Hypothalamus (tissue), 51 donors: ENCODE measurements at places on chromosomes 6 and 20.

DNA sequence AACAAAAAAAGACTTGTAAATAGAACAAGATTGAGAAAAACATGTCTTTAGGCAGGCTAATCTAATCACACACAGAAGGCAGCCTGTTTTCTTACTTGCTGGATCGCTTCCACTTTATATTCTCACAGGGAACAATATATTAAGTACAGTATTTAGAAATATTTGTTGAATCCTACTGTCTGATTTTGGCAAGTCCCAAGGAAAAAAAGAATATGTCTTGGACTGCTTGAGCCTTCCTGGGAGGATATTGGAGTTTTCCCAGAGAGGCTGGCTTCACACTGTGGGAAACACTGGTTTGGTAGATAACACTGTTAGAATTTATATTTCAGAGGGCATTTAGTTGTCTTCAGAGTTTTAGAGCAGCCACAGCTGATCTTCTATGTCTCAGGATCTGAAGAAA, 229.7 kb downstream of the PRL start:
- DNase-seq = no peak

GRCh38 chr20:23655491-23656211, 17.9 kb upstream of the CST3 start:
- DNase-seq = peak; percentile 88

DNA sequence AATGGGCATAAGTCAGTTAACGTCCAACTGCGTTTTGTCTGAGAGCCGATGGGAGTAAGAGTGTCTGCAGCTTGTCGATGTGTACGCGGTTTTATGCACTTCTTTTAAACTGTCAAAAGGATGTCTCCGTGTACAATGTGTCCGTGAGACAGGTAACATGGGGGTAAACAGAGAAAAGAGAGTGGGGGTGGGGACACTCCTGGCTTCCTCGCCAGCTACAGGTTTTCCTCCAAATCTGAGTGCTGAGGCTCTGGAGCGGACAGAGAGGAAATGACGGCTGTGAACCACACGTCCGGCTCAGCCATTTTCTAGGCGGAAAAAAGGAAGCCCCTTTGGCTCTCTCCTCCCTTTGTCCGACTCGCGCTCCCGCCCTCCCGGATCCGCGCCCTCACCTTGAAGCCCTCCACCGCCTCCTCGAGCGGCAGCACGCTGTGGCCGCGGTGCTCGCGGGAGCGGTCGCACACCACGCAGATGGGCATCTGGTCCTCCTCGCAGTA, 916 bp downstream of the TRIM27 start:
- peak; percentile 14 for DNase-seq

GRCh38 chr6:15421945-15422733, 176.3 kb downstream of the JARID2 start:
- DNase-seq = no peak

- DNase-seq = no peak
These were observed 143.9 kb downstream of the BCAS1 start for GRCh38 chr20:53926428-53927028.

- no peak for DNase-seq
These were observed 48.6 kb upstream of the PKHD1 start for GRCh38 chr6:52136055-52136454.

- DNase-seq = no peak
These were observed 132.6 kb downstream of the TRMT11 start for GRCh38 chr6:126118936-126119335.

DNA sequence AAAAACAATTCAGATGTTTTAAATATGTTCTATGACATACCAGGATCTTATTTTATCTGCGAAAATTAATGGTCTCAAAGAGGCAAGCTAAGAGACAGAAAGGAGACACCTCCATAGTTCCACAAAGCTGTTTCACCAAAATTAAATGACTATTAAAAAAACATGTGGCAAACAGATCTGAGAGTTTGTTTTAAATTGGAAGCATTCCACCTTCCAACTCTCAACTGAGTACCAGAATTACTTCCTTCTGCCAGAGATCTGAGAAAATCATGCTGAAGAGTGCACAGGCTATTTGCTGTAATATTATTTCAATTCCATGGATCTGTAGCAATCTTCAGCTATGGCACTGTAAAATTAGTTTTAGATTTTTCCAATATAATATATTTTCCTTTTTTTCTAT, 669.5 kb upstream of the MARCKS start:
- no peak for DNase-seq

GRCh38 chr20:52047811-52048764, 143.5 kb downstream of the ZFP64 start:
- no peak for DNase-seq

DNA sequence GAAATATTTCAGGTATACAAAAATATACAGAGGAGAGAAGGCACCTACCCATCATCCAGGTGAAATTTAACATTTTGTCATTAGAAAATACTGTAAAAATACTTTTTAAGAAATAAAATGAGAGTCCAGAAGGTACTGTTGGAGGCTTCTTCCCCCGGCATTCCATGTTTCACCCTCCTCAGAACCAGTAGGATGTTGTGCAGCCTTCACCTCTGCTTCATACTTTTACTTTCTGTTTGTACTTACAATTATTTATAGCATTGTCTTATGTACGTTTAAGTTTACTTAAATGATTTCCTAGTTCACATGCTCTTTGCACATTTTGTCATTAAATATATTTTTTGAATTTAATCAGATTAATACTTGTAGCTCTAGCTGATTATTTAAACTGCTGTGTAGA, 30.9 kb downstream of the TMEM200A start:
- no peak for DNase-seq

DNA sequence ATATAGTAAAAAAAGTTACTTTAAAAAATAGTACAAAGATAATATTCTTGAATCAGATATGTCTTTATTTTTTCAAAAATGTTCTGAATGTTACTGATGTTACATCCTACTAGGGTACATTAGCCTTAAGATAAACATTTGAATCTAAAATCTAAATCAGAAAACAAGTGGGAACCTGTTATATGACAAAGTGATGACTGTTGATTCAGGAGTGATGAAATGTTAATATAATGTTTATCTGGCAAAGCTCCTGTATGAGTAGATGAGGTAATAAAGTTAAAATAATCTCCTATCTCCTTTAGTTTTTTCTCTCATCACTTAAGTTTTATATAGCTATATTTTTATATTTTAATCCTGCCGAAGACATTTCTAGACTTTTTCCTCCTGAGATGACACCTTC, 4.2 kb downstream of the DOP1A start:
- no peak for DNase-seq

DNA sequence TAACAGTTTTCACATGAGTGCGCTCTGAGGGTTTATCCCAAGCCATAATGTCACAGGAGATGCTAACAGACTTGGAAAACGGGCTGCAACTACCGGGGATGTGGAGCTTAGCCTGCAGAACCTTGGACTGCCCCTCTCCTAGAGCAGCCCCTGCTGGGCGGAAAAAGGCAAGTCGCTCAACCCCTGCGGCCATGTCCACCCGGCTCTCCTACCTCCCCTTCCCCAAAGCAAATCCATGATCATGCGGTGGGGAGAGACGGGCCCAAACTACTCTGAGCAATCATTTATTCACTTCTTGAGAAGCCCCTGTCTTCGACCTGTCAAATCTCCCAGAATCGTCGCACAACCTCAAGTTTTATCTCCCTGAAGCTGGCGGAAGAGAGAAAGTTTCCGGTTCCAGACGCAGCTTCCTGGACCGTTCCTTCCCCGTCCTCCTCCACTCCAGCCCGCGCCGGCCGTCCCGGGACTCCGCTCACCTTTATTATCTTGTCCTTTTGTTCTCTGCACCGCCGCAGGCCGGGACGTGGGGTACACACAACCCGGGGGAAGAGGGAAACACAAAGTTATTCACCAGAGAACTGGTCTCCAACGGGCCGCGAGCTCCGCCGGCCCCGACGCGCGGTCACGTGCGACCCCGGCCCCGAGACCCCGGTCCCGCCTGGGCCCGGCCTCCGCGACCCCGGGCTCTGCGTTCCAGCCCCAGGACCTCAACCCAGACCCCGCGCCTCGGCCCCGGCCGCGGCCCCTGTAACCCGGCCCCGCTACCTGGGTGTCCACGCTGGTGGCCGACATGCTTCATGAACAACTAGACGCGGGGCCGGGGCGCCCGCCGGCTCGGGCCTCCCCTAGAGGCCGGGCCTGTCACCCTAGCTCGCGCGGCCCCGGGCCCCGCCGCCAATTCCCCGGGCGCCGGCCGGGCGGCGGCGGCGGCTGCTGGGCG, 560 bp downstream of the YTHDF1 start:
- DNase-seq = no peak

DNA sequence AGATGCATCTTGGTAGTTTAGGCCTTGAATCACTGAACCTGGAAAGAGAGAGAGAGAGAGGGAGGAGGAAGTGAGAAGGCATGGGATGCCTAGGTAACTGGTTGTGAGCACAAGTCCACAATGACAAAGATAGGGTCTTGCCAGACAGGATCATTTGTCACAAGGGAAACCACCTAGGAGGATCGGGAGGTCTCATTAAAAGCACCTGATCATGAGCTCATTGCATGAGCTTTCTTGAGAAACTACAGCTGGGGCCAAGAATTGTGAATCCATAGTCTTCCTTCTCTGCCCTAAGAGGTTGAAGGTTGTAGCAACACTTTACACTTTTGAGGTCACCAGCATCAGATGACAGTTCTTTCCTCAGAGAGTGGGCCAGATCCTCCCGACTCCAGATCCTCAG, 195.7 kb downstream of the CD83 start:
- DNase-seq = no peak

- DNase-seq = no peak
These were observed 36.9 kb downstream of the B4GALT5 start for GRCh38 chr20:49676581-49677291.

GRCh38 chr6:3782876-3783832, 31.6 kb upstream of the PXDC1 start:
- DNase-seq = no peak

- no peak for DNase-seq
These were observed 301.3 kb upstream of the TCF21 start for GRCh38 chr6:133587546-133588160.

DNA sequence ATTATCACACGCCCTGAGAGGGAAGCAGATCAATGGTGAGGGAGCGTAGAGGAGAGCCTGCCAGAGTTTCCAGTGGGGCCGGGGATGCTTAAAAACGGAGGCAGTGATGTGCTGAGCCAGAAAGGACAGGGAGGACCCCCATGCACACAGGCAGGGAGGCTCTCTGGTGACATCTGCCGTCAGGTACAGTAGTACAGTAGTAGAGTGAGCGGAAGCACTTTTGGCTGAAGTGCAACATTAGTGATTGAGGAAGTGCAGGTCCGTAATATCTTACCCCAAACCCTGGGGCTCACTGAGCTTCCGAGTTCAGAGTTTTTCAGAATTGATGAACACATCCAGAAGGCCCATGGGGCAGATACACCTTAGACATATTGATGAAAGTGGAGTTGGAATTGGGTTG, 42.1 kb downstream of the GFRA4 start:
- no peak for DNase-seq

DNA sequence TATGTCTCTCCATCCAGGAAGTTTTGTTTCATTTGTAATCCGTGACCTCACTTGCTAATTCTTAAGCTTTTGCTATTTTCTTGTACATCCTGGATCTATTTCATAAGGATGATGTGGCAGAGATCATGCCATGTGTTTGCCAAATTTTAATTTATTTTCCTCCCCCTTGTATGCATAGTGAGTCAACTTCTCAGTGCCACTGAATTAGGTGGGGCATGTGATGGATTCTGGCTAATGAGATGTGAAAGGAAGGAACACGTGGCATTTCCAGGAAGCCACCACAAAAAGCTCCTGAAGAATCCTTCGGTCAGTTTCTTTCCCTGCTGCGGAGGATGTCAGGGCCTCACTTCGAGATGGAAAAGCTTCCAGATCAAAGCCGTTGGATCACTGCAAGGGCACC, 86.2 kb upstream of the PRL start:
- no peak for DNase-seq

DNA sequence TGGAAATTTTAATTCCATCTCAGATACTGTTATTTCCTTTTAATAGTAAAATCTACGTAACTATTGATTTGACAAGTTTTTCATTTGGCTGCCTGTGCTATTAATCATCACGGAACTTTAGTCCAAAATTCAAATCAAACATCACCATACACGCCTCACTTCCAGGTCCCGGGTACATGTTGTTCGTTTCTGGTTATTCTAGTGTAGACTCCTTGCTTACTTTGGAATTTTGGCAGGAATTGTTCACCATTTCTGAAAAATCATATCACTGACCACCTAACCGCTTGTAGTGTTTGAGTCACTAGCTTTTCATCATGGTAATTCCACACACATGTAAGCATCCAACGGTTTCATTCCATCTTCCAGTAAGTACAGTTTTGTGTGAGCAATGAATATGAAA, 98.0 kb upstream of the NHSL1 start:
- no peak for DNase-seq

DNA sequence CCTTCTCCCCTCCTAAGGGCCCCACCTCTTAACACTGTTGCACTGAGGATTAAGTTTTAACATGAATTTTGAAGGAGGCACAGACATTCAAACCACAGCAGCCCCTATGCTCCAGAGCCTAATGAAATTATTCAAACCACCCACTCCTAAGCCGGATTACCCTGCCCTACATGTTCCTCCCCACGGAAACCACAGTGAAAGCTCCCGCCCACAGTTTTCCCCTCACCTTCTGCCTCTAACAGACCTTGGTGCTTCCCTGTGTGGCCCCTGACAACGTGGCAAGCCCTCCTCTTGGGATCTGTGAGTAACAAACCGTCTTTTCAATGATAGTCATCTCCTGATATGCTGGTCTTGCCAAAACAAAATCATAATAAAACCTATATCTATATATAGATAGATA, 74.8 kb downstream of the RIN2 start:
- no peak for DNase-seq

DNA sequence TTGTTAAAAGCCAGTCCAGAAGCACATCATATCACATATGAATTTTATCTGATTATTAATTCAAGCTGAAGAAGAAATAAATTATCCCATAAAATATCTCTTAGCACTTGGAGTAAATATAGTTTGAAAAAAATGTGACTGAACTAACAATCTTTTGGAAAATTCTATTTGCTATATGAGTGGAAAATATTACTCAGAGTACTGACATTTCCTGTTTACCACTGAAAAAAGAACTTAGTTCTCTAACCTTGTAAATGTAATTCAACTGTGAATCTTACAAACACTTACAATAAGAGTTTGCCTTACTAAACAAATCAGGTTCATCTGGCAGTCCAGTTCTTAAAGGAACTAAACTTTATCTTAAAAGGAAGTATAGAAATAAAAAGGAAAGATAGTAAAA, 44.2 kb downstream of the MOXD1 start:
- no peak for DNase-seq

DNA sequence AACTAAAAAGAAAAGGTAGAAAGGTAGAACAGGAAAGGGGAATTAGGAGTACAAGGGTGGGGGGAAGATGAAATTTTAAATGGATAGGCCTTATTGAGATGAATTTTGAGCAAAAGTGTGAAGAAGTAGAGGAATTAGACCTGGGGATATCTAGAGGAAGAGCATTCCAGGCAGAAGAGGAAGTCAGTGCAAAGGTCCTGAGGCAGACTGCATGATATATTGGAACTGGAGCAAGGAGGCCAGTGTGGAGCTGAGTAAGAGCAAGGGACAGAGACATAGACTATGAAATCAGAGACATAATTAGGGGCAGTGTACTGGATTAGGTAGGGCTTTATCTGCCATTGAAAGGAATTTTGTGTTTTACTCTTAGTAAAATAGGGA, 40.4 kb downstream of the MAPK14 start:
- no peak for DNase-seq
